ENCODE measurements at places on chromosomes 1 and 21.

DNA sequence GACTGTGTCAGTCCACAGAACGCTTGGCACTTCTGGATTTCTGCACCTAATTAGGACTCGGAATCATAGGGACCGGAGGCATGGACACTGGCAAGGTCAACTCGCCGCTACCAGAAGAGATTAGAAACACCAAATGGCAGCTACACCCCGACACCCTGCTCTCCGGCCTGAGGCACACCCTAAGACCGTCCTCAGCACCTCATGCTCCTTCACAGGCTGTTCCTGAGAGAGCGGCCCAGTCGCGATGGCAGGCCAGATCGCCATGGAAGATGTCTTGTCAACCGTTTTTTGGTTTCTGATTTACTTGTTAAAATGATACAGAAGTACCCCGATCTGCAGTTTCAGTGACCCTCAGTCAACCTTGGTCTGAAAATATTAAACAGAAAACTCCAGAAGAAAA is 46.8 kb downstream of the NPHP4 start:
- DNase-seq, result no peak

DNA sequence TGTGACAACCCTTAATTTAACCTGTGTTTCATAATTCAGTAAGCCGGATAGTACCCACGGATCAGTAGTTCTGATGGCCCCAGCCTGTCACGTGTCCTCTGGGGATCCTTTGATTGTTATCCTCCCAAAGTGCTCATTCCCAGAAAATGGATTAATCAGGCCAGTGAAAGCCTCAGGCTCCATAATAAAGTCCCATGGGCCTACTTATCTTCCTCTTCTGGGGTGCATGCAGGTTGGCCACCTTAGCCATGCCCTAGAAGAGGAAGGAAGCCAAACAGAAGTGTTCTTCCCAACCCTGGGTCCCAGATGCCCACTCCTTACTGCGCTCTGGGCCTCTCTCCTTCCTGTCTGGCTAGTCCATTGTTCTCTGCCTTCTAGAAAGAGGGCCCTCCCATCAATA is 146.1 kb downstream of the EDEM3 start:
- DNase-seq, result no peak

DNA sequence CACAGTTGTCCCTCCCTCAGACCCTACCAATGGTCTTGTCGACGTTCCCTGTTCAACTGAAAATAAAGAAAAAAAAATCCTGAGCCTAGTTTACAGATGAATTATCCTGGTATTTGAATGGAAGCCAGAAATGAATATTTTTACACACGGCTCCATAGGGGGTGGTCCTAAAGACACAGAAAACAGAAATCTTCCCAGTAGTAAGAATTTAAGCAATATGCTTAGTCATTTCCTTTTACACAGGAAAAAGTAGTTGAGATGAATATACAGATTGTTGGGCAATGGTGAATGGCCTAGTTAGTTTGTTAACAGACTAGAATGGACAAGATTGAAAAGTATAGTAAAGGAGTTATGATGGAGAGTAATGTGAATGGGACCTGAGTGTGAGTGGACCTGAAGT is 67.4 kb downstream of the RGS18 start:
- no peak for DNase-seq

DNA sequence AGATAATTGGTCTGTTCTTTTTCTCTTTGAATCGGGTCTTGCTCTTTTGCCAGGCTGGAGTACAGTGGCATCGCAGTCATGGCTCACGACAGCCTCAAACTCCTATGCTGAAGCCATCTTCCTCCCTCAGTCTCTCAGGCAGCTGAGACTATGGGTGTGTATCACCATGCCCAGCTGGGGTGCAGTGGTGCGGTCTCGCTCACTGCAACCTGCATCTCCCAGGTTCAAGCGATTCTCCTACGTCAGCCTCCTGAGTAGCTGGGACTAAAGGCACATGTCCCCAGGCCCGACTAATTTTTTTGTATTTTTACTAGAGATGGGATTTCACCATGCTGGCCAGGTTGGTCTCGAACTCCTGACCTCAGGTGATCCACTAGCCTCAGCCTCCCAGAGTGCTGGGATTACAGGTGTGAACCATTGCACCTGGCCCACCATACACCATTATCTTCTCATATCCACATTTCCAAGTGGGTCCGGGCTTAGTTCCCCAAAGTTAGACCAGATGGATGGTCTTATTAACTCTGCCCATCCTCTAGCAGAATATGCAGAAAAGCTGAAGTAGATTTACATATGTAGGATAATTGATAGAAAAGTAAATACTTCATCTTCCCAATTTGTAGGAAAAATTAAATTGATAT is 13.1 kb downstream of the CCDC17 start:
- DNase-seq, result no peak

- DNase-seq, result no peak
Measured at GRCh38 chr1:205270271-205270670, 42.5 kb downstream of the TMCC2 start.

Data from T-cell (primary cell).